Tibial nerve (tissue), 4 donors: ENCODE measurements at places on chromosomes 6 and 20. TPM values are rescaled to one million over a fixed set of nuclear protein-coding genes. Genes with fewer than 3 reads are reported as not detected.

Gene C6orf52
- total RNA-seq: not detected

Gene GNRH2
- total RNA-seq: not detected

Gene CD83
- 2.1 TPM for total RNA-seq

Gene CST2
- total RNA-seq: not detected

Gene CCN6
- 0.39 TPM for total RNA-seq

Gene XKR7
- total RNA-seq: not detected

Gene CHRNA4
- total RNA-seq: not detected

Gene DBNDD2
- 50.6 TPM for total RNA-seq

Gene TREM1
- total RNA-seq: 1.5 TPM

DNA sequence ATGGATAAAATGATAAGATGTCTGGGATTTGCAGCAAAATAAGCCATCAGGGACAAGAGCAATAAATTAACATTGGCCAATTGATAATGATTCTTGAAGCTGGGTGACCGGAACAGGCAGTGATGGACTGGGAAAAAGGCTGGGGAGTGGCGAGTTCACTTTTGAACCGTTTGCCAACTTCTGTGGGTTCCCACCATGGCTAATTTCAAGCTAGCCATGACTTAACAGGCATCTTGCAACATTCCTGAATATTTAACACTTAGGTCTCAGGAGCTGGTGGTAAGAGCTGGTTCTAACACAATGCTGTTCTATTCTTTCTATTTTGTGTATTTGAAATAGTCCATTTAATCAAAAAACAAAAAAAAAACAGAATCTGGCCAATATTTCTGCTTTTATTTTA, 37.6 kb upstream of the CD83 start:
- no peak for DNase-seq

DNA sequence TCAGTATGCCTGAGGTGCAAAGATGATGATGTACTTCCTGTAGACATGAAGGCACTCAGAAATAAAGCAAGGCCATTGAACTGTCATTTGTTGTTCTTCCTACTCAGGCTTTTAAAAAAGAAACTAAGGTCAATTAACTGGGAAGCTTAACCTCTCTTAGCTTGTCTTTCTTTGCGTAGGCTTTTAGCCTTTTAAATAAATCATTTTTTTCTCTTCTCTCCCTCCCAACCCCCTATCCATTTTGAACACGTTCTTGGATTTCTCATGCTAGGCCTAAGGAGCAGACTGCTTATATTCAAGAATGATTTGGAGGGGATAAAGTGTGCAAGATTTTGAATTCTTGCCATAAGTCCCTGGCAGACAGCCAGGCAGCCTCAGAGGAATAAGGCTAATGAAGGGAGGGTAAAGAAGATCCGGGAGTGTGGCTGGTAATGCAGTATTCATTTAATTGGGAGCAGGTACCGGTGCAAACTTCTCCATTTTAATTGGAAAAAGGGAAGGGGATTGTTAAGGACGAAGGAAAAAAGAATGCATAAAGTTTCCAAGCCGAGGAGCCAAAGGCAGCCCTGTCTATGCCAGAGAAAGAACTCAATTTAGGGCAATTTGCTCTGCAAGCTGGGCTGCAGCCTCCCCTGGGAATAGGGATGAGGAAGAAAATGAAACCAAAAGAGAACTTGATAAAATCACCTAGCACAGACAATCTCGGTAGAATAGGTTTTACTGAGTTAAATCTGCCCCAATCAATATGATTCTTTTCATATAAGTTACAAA, 343.8 kb upstream of the MMS22L start:
- DNase-seq: no peak

GRCh38 chr6:106536851-106537250, 92.4 kb downstream of the RTN4IP1 start:
- no peak for DNase-seq

DNA sequence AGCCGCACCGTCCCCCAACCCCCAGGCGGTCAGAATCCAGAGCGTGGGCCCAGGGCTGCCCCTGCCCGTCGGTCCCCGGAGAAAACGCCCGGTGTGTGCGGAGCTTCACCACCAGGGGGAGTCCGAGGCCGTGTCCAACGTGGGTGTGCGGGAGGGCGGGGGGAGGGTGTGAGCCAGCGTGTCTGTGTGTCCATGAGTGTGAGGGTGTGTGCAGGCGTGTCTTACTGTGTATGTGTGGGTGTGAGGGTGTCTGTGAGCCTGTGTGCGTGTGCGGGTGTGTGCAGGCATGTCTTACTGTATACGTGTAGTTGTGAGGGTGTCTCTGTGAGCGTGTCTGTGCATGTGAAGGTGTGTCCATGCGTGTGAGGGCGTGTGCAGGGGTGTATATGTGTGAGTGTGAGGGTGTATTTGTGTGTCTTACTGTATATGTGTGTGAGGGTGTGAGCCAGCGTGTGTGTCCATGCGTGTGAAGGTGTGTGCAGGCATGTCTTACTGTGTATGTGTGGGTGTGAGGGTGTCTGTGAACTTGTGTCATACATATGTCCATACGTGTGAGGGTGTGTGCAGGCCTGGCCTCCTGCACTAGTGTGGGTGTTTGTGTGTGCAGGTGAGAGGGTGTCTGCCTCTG, 24.6 kb upstream of the GATA5 start:
- peak; percentile 62 for DNase-seq

GRCh38 chr6:38234934-38235682, 404.6 kb downstream of the BTBD9 start:
- DNase-seq: no peak

DNA sequence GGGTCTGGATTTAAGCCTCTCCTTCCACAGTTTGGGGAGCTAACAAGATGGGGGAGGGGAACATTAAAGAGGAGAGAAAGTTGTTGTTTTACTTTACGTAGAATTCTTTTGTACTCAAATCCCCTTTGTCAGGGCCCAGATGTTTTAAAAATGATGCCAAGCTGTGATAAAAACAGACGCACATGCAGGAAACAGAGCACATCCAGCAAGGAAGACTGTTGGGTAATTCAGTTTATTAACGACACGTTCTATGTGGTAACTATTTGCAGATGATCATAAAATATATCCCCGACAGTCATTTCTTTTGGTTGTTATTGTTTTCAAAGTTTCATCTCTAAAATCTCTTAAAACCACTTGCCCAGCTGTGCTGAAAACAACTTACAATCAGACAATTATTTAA, 307.0 kb upstream of the PRDM1 start:
- no peak for DNase-seq

DNA sequence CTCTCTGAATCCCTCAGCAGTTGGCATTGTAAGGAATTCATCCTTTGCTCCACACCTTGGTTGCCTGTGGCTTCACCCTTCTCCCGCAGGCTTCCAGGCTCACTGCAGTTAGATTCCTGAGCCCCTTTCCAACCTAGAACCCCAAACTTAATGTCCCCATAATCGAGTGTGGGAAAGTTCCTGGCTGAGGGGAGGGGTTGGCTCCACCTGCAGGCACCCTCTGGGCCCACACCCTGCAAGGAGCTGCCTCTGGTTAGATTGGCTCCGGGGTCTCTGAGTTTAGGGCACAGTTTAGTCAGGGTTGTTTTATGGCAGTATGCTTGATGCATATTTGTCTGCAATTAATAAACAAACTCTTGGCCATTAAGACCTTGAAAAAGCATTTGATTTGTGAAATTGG, 63.4 kb downstream of the MTHFD1L start:
- no peak for DNase-seq

DNA sequence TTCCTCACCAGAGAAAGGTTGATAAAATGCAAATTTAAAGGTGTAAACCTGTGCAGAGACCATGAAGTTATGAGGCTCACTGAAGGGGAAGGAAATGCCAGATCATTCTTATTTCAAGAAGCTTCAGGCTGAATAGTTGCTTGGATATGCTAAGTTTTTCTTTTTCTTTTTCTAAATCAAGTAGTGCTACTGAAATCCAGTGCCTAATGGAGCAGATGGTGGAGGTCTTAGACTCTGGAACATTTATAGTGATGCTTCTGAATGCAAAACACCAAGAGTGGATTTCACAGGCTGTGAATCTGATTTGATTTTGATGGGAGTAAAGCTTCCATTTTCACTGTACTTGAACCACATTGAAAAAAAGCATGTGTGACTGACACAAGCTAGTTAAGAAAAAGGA, 151.2 kb upstream of the BEND3 start:
- DNase-seq: no peak

GRCh38 chr6:136550045-136550329, 235 bp downstream of the MAP7 start:
- no peak for DNase-seq
